Kasumi-1 (cell line): ENCODE measurements at places on chromosomes 3 and 15.

- DNase-seq, result no peak
Observed at GRCh38 chr15:77642793-77643430, 10.2 kb upstream of the LINGO1 start.

DNA sequence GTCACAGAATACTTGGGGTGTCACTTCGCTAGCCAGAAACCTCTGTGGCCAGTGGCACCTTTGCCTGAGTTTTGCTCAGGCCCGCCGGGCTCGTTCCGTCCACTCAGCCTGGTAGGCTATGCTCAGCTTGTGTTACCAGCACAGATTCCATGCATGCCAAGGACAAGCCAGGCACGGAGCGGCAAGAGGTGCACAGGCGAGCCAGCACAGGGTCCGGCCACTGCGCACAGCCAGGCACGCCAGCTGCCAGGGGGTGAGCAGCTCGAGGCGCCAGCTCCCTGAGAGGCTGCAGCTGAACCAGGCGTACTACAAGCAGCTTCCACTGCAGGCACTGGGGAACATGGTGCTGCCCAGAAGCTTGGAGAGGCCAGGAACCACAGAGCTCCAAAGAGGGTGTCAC is 14.7 kb downstream of the PCYT1A start:
- no peak for DNase-seq

DNA sequence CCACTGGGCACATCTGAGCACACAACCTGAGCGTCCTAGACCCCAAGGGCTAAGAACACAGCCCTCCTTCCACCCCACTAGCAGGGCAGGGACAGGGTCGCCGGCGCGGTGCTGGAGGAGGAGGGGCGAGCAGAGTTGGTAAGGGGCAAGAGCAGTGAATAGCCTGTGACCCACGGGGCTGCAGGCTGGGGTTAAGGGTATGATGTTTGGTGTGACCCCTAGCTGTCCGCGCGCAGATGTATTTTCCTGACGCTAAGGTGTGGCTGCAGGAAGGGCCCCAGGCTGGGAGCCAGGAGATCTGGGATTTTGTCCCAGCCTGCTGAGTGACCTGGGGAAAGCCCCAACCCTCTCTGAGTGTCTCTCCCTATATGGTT is 1.3 kb upstream of the C15orf39 start:
- no peak for DNase-seq

DNA sequence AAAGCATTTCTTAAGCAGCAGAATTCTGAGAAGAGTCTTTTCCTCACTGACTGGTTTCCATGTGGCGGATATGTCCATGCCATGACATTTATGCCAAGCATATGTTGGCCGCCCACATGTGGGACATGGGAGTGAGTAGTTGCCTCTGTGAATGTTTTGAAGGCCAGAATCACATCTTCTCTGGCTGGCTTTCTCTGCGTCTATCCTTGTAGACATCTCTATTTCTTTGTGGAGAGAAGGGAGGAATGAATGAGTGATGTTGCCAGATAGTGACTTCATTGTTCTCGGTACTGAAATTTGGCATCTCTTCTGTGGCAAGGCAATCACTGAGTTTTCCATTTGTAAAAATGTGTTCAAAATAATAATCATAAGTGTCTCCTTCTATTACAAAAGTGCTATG is 316.0 kb downstream of the CLSTN2 start:
- no peak for DNase-seq

DNA sequence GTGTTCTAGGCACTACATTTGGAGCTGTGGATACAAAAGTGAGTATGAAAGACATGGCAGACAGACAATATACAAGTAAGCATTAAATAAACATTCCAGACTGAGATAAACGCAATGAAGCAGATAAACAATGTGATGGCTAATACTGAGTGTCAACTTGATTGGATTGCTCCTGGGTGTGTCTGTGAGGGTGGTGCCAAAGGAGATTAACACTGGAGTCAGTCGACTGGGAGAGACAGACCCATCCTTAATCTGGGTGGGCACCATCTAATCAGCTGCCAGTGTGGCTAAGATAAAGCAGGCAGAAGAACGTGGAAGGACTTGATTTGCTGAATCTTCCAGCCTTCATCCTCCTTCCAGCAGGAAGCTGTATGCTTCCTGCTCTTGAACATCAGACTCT is 77.2 kb downstream of the CADPS start:
- DNase-seq, result no peak

- no peak for DNase-seq
Observed at GRCh38 chr3:87626546-87626945, 350.2 kb upstream of the POU1F1 start.

- DNase-seq, result peak; percentile 90
Observed at GRCh38 chr3:37779289-37780152, 82.2 kb upstream of the CTDSPL start.

- DNase-seq, result no peak
Observed at GRCh38 chr3:139312959-139313358, 30.9 kb upstream of the MRPS22 start.

DNA sequence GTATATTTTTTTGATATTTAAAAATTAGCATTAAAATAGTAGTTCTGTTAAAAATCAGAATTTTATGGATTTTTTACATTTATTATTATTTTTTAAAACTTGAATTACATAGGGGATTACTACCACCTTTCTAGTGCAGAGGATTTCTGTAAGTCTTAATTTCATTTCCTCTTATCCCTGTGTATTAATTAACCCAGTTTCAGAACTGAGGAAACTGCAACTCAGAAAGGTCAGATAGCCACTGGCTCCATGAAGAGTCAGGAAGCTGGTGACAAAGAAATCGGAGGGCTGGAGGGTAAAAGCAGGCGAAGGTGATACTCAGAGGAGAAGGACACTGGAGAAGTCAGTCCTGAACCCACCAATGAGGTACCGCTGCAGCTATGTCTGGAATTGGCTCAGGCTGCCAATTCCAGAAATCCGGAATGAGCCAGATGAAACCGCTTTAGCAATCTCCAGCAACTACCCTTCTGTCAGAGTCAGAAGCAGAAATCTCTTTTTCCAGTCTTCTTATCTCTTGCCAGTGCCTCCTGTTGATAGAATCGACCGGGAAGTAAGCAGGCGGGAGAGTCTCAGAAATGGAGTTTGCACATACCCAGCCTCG is 308.5 kb downstream of the SV2B start:
- no peak for DNase-seq

GRCh38 chr3:195162033-195162669 is 108.8 kb downstream of the XXYLT1 start:
- peak; percentile 62 for DNase-seq

DNA sequence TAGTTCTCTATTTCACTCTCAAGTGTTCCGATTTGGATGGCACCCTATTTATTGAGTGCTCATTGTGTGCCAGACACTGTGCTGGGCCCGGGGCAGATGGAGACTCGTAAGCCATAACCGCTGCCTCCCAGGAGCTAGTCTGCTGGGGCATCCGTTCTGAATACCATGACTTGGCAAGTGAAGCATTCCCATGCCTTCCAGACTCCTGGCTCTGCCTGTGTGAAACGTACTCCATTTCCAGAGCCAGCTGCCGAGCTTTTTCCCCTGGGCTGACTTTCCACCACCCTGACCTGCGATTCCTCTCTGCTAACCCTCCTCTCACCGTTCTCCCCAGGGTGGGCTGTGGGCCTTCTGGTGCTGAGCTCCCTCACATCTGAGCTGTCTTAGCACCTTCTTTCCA is 303.1 kb upstream of the CTDSPL start:
- DNase-seq, result no peak

DNA sequence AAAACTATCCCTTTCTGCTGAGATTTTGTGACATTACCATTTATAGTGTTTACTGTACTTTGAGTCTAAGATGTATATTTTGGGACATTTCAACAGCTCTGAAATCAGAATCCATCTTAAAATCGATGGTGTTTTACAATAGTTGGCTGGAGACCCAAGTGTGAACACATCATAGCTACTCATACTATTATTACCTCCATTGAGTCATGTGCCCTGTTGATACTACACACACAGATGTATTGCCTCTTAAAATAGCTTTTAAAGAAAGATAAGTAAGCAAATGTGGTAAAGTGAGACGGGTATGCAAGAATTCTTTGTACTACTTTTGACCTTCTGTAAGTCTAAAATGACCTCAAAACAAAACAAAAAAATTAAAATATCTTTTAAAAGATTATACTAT is 6.7 kb downstream of the LMOD3 start:
- no peak for DNase-seq

DNA sequence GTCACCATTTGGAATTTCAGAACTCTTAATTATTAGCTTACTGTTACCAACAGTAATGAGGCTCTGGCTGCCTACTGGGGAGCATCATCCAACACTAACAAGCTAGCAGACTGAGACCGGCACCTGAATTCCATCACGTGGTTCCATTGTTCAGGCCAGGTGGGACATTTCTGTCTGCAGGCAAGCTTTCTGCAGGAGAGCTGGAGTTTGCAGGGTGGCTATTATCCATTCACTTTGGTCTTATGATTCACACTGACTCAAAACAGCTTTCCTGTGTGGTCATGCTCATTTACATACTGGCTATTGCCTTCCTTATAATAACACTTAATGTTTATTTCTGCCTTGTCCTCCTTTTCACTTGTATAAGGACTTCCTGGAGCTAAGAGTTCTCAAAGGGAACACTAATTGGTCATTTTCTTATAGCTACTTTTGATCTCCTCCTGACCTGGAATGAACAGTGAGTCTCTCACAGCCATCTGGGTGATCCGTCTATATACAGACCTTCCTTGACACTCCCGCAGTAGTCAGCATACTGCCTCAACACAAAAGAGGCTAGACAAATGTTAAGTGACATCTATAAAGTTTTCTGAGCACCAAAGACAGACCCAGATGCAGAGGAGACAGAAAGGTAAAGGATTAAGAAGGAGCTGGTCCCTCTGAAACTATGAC is 695.4 kb downstream of the FHIT start:
- DNase-seq, result peak; percentile 5

GRCh38 chr15:40543082-40543481 is 21.8 kb downstream of the CCDC32 start:
- DNase-seq, result no peak

DNA sequence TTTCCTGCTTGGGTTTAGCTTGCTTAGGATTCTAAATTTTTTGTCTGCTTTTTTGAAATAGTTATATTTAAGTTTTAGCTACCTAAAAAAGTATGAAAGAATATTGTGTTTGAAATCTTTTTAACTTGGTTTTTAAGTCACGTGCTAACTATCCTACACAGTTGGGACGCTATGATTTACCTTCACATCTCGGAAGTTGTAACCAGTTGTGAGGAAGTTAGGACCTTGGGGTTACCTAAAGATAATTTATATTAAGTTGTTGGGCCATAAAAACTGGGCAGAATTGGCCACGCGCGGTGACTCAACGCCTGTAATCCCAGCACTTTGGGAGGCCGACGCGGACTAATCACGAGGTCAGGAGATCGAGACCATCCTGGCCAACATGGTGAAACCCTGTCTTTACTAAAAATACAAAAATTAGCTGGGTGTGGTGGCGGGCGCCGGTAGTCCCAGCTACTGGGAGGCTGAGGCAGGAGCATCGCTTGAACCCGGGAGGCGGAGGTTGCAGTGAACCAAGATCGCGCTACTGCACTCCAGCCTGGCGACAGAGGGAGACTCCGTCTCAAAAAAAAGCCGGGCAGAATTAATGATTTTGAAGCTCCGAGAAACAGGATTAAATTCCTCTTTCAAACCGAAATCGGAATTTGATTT is 1.0 kb downstream of the ZFAND6 start:
- DNase-seq, result peak; percentile 46

DNA sequence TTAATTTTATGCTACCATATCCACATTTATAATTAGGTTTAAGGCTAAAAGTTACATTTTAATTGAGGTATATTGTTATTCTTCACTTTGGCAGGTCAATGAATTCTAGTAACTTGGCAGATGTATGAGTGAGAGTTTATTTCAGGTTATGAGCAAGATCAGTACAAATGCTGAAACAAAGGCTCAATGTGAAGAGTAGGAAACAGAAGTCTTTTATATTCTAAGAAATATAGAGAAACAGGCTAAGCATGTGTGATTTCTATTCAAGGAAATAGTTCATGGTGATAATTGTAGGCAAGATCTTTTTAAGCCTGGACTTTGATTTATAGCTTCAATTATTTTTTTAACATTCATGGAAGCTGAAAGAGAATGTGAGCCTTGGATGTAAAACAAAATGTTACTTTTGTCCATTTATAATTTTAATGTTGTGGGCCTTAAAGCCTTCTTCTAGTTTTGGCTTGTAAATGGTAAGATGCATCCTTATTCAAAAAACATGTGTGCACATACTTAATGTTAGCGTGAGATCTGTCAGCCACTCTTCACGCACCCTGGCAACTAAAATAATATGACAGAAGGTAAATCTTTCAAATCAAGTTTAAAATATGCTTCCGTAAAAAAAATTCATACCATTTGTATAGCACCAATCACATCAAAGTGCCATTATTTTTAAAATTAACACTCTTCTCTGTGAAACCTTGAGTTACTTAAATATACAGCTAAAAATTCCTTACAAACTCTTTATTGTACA is 22.8 kb upstream of the OSTN start:
- DNase-seq, result no peak
